ENCODE measurements at places on chromosomes 6 and 20.

- no peak for DNase-seq
Observed at GRCh38 chr6:15017261-15017660, 228.6 kb upstream of the JARID2 start.

DNA sequence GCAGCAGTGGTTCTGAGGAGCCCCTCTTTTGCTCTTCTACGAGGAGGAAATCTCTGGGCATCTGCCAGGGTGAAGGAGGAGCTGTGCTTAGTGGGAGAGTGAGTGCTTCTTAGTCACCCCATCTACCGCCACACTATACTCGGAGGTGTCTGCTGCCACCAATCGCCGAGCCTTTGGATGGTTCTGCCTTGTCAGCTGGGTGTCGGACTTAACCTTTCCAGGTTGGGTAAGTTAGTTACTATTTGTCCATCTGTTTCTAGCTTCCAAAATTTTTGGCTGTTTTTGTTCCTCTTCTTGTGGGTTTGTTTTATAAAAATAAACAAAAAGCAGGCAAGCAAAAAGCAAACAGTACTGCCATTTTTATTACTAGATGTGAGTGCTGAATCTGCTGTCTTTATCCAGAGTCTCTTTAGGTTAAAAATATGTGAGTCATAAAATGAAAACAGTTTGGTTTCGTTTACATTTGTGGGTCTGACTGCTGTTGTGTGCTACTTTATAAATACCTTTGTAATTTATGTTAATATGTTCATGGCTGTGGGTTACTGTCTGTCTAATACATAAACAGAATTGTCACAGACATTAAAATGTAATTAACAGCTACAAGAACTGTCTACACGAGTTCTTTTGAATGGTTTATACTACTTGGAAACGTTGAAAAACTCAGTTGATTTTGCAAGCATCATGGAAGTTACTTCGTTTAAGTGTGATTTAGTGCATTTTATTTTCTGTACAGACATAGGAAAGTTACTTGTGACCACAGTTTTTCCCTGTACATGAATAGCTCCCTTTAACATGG, 89.2 kb downstream of the ARID1B start:
- no peak for DNase-seq

DNA sequence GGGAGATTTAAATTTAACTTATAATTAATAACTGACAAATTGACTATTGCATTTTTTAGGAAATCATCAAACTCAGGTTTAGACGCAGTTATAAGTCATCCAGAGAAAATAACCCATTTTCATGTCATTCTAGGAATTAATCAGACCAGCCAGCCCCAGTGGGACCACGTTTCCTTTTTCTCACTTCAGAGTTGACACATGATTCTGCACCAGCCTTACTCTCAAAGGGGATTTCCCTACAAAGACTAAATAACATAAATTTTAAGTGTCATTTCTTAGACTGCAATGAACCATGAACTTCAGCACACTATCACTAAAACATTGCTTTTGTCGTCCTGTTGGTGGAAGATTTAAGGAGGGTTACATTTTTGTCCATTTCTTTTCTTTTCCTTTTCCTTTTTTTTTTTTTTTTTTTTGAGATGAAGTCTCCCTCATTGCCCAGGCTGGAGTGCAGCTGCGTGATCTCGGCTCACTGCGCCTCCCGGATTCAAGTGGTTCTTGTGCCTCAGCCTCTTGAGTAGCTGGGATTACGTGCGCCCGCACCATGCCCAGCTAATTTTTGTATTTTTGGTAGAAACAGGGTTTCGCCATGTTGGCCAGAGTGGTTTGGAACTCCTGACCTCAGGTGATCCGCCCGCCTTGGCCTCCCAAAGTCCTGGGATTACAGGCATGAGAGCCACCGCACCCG, 3.6 kb downstream of the IPCEF1 start:
- no peak for DNase-seq

DNA sequence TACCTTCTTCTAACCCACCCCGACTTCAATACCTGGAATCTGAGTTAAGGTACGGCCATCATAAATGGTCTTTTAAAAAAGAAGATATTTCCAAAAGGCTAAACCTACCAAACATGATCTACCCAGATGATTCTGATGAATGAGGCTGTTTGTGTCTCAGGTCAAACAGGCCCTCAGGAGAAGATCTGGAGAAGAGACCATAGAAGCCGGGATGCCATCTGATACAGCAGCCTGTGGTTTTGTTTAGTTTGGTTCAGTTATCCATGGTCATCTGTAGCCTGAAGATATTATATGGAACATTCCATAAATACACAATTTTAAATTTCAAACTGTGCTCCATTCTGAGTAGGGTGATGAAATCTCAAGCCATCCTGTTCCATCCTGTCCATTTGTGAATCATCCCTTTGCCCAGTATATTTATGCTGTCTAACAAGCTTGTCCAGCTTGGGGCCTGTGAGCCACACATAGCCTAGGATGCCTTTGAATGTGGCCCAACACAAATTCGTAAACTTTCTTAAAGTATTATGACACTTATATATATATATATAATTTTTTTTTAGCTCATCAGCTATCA, 4.0 kb upstream of the CAP2 start:
- no peak for DNase-seq

- DNase-seq: no peak
Observed at GRCh38 chr6:30097902-30098768, 14.8 kb downstream of the TRIM31 start.

GRCh38 chr20:53897884-53898555, 172.4 kb downstream of the BCAS1 start:
- no peak for DNase-seq
